Right renal pelvis (tissue), 4 donors: ENCODE measurements at places on chromosomes 11 and 22. TPM values are rescaled to one million over a fixed set of nuclear protein-coding genes. Genes with fewer than 3 reads are reported as not detected.

- DNase-seq = no peak
Measured at GRCh38 chr11:125375146-125375545, 120.9 kb downstream of the FEZ1 start.

DNA sequence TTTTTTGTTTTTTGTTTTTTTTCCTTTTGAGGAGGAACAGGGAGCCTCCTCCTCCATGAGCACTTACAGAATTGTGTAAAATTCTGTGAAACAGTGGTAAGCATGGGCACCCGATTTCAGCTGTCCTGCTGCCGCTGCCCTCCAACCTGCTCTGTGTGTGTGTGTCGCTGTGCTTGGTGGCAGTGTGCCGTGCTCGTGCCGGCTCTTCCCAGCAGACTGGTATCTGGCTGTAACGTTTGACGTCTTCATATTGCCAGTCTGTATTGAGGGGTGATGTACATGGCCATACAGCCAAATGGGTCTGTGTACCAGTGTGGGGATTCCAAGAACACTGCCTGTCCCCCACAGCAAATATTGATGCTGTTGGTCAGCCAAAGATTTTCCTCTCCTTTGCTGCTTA lies 97.1 kb downstream of the CWC15 start:
- DNase-seq = no peak

DNA sequence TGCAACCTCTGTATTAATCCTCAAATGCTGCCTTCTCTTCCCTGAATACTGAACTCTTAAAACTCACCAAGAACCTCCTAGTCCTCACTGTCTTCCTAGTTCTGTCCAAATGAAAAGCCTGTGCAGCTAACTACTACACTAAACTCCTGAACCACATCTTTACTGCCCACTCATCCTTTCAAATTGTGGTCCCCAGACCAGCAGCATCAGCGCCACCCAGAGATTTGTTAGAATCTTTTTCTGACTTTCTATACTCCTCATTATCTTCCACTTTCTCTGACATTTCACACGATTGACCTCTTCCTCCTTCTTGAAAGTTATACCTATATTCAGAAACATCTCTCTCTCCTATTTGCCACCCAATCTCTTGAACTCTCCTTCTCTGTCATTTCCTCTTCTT lies 461.3 kb downstream of the DLG2 start:
- DNase-seq = no peak

DNA sequence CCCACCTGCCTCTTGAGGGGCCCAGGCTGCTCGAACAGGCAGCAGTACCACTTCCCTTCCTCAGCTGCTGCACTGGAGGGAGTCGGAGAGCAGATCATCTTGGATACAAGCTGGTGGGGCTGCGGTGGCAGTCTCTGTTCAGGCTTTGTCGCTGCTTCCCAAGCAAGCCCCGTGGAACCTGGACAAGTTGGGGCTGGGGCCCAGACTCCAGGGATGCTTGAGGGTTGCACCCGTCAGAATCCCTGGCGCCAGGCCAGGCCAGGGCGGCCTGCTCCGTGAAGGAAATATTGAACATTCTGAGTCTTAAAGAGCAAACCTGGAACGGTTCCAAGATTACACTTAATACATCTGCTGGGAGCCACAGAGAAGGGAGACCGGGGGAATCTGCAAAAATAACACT lies 310.1 kb upstream of the SORL1-AS1 start:
- no peak for DNase-seq

Gene FERMT3
- 6.0 TPM for polyA plus RNA-seq

GRCh38 chr22:43298062-43298801 lies 44.9 kb downstream of the SCUBE1 start:
- no peak for DNase-seq

Gene KRTAP5-1
- polyA plus RNA-seq = 0.36 TPM

DNA sequence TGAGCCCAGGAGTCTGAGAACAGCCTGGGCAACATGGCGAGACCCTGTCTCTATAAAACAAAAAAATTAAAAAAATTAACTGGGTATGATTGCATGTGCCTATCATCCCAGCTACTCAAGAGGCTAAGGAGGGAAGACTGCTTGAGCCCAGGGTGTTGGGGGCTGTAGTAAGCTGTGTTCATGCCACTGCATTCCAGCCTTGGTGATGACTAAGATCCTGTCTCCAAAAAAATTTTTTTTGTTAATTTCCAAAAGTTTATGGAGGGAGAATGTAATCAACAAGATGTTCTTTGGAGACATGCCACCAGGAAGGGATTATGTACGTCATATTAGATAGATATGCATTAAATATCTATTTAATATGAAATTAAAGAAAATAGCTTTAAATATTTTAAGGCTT lies 267.5 kb downstream of the SBF2 start:
- no peak for DNase-seq

DNA sequence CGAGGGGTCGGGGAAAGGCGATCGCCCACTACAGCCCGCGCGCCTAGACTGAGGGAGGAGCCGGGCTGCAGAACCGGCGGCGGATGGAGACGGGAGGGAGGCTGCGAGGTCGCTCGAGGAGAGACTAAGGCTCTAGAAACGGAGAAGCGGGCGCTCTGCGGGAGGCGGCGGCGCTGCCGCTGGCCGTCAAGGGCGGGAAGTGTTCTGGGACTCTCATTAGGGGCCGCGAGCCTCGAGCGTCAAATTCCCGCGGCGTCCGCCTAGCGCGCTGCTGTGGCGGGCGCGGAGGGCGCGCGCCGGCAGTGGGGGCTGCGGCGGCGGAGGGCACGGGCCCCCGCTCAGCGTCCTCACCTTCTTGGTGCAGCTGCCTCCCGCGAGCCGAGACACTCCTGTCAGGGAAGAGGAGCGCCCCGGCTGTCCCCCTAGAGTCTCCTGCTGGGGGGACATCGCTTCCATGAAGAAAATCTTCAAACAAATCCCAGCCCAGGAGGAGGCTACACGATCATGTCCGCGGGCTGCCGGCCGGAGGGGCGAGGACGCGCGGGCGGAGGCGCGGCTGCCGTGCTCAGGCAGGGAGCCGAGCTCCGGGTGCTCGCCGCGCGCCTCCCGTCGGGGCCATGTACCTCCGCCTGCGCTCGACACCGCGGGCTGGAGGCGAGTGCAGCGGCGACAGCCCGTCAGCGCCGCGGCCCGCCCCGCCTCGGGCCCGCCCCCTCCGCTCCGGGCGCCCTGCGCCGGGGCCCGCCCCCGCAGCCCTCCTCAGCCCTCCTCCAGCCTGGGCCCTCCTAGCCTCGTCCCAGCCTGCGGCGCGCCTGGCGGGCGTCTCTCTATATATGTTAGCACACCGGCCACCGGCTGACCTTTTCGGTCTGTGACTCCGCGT lies at the start of gene ARHGAP20:
TSS of gene ARHGAP20 (minus strand) at position 662 of the 883 bp plus-strand sequence. CDS start at position 456, 206 bp downstream.
- no peak for DNase-seq

Gene BCO2
- 3.9 TPM for polyA plus RNA-seq

DNA sequence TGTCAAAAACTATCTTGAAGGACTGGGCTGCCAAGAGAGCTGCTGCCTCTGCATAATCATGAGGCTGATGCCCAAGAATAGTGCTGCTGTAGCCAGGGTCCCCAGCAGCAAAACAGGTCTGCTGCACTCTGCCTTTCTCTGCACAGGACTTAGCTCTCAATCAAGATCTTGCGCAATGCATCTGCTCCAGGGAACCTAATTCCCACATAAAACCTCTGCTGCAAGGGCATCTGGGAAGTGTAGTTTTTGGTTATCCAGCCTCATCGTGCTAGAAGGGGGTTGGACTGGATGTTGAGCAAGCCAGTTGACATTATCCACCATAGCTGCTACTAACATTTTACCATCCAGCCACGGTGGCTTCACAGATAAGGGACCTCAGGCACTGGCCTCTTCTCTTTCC lies 192.7 kb downstream of the C11orf91 start:
- DNase-seq = no peak

Gene TYR
- polyA plus RNA-seq = 0.21 TPM

Gene MOGAT2
- polyA plus RNA-seq = 0.64 TPM

GRCh38 chr11:7484645-7485044 lies 661 bp upstream of the OLFML1 start:
- no peak for DNase-seq

Gene PAX6
- polyA plus RNA-seq = 0.11 TPM

DNA sequence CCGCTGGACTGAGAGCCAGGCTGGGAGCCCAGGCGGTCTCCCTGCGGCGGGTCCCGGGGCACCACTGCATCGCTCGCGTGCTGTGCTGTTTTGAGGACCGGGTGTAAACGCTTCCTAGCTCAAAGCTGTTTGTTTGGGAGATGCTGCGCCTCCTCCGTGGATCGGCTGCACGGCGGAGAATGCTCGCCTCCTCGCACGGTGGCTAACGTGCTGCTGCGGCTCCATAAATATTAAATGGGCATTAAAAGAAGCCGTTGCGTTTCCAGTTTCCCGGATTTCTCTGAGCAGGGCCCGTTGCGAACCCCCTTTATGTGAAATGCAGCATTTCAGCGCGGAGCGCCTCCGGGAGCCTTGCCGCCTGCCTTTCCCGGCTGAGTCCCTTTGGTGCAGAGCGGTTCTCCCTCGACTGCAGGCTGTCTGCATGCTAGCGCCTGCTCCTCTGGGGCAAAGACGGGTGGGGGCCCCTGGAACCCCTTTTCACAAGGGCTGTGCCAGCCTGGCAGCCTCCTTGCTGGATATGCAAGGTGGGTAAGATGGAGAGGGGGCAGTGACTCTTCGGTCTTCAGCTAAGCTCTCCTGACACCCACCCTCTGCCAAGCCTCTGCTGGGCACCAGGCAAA lies 9.3 kb downstream of the MPPED1 start:
- no peak for DNase-seq

DNA sequence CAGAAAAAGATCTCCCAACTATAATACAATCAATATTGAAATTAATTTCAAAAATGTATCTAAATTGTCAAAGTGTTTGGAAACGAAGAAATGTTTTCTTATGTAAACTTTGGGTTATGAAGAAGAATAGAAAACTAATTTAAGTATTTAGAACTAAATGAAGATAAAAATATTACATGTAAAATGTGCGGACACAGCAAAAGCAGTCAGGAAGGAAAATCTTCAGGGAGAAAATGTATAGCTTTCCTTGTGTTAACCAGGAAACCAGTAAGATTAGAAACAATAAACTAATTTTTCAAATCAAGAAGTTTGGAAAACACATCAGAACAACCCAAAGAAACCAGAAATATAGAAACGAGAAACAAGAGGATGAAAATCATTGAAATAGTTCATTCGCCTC lies 466.5 kb downstream of the BRD1 start:
- no peak for DNase-seq

Gene PRR33
- 0.10 TPM for polyA plus RNA-seq

GRCh38 chr11:57785072-57785471 lies 23.5 kb downstream of the CTNND1 start:
- DNase-seq = no peak

DNA sequence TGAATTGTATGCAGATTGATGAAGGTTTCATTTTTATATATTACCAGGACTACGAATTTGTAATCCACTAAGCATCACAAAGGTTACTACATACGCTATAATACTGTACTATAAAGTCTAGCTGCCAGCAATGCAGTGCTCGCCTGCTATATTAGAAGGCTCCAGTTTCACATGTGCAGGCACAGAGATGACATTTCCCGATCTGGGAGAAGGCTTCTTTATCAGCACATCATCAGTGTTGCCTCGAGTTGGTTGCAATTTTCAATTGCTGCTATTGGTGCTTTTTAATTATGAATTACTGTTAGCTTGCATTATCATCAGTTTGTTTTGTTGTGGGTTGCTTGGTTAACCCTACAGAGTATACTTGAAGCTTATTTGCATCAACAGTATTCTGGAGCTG lies 143.2 kb upstream of the TEAD1 start:
- no peak for DNase-seq

DNA sequence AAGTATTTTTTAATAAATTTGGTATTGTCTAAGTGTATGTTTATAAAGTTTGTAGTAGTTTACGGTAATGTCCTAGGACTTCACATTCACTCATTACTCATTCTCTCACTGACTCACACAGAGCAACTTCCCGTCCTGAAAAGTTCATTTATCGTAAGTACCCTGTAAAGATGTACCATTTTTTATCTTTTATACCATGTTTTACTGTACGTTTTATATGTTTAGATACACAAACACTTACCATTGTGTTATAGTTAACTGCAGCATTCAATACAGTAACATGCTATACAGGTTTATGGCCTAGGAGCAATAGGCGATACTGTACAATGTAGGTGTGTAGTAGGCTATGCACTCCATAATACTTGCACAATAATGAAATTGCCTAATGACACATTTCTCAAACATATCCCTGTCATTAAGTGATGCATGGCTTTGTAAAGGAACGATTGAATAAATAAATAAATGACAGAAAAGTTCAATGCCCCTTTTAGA lies 12.5 kb upstream of the CARD18 start:
- DNase-seq = no peak

- no peak for DNase-seq
Measured at GRCh38 chr22:23386822-23387580, 193.1 kb downstream of the IGLL1 start.

DNA sequence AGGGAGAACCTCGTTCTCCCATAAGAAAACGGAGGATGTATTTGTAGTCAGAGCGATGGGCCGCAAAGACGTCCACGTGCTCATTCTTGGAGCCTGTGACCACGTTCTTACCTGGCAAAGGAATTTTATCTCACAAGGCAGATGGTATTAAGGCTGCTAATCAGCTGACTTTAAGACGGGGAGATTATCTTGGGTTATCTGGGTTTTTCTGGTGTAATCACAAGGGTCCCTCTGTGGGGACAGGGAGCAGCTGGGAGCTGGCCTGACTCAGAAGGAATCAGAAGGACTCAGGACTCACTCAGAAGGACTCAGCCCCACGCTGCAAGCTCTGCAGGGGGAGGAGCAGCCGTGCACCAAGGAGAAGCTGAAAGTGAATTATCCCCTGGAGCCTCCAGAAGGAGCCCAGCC lies 7.5 kb upstream of the SIGIRR start:
- no peak for DNase-seq

DNA sequence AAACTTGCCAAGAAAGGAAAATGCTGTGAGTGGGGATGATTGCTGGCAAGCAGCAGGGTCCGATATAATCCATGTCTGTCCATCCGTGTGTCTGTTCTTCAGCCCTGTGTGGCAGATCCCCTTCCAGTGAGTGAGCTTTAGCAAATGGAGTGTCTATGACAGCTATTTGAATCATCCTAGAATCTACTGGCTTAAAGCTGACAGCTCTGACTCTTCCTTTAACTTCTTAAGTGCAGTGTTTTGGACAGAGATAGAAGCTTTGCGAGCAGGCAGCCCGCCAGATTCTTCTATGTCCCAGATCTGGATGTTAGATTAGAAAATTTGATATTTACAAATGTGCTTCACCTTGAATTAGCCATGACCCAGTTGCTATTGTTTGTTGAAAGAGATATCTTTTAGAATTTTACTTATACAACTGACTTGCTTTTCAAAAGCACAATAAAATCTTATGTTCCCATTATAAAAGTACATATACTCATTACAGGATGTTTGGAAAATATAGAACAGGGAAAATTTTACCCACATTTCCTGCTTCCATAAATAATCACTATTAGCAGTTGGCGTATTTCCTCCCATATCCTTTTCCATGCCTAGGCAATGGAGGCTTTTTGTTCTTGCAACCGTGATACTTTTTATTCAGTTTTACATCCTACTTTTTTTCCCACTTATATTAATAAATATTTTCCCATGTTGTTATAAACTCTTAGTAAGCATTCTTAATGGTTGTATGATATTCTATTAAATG lies 124.5 kb downstream of the COMMD9 start:
- DNase-seq = no peak

Gene TFIP11
- polyA plus RNA-seq = 41.3 TPM

GRCh38 chr22:46417769-46418168 lies 82.3 kb downstream of the TRMU start:
- no peak for DNase-seq

Gene ACRV1
- polyA plus RNA-seq = 0.77 TPM
